Lung microvascular endothelial cell (primary cell): ENCODE measurements at places on chromosomes 5 and 9. TPM values are rescaled to one million over a fixed set of nuclear protein-coding genes. Genes with fewer than 3 reads are reported as not detected.

DNA sequence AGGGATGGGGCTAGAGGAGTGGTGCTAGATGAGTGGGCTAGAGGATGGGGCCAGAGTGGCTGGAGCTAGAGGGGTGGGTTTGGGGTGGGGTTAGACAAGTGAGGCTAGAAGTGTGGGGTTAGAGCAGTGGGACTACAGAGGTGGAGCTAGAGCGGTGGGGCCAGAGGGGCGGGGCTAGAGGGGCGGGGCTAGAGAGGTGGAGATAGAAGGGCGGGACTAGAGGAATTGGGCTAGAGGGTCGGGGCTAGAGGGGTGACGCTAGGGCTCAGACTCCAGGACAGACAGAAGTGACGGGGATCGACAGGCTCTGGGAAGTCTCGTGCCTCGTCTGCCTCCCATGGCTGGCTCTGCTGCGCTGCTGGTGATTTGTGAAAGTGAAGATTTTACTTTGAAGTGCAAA lies 31.0 kb upstream of the TENT4A start:
- DNase-seq, result no peak

DNA sequence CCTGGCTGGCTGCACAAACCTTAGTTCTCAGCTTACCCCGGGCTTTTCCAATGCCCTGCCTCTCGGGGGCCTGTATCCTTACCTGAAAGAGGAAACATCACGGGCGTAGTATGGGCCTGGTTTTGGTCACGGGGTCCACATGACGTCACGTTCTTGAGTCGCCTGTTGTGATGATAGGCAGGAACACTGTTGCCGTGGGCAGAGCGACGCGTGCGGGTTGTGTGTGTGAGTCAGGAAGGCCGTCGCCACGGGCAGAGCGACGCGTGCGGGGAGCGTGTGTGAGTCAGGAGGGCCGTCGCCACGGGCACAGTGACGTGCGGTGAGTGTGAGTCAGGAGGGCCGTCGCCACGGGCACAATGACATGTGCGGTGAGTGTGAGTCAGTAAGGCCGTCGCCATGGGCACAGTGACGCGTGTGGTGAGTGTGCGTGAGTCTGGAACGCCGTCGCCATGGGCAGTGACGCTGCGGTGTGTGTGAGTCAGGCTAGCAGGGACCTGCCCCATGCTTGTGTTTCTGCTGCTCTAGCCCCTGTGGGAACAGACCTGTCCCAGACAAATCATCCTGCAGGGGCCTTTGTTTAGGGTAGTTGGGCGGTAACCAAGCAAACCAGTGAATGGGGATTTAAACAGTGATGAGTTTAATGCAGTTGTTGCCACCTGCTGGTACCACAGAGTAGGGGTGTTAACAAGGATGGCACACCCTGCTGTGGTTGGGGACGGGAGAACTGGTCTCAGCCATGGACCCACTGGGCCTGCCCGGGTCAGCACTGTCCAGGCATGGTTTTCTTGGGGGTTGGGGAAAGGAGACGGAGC lies 19.8 kb downstream of the TRIP13 start:
- DNase-seq, result peak; percentile 99

DNA sequence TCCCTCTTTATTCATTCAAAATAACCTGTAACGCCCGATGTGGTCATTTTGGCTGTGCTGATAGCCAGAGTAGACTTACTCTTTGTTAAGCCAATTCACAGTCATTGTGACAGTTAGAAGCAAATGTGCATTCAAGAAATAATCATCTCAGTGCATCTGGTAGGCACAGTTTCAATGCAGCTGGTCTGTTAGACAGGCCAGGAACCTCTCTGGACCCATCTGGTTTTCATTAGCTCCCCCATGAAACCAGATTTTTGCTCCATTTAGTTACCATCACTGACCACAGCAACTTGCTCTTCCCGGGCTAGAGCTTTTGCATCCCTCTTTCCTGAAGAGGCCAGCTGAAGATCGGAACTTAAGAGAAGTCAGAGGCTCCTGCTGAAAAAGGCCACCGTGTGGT lies 284.2 kb downstream of the NSG2 start:
- no peak for DNase-seq

Gene ZNF879
- total RNA-seq, result 3.3 and 5.2 TPM in 2 replicates

Gene TMEM8B
- total RNA-seq, result under 0.01 and 0.22 TPM in 2 replicates

- DNase-seq, result no peak
Observed at GRCh38 chr9:97473717-97474116, 27.7 kb upstream of the TMOD1 start.

GRCh38 chr9:29822458-29822857 lies 2249.2 kb upstream of the C9orf72 start:
- DNase-seq, result no peak

- no peak for DNase-seq
Observed at GRCh38 chr9:79911724-79912123, 340.0 kb downstream of the TLE4 start.

Gene INSL6
- total RNA-seq, result not detected in 2 replicates

GRCh38 chr9:131045300-131046092 lies 36.5 kb downstream of the LAMC3 start:
- DNase-seq, result no peak

- peak; percentile 36 for DNase-seq
Observed at GRCh38 chr5:149735066-149735465, 5.0 kb downstream of the PPARGC1B start.

- no peak for DNase-seq
Observed at GRCh38 chr5:60738461-60738860, 38.5 kb upstream of the DEPDC1B start.

DNA sequence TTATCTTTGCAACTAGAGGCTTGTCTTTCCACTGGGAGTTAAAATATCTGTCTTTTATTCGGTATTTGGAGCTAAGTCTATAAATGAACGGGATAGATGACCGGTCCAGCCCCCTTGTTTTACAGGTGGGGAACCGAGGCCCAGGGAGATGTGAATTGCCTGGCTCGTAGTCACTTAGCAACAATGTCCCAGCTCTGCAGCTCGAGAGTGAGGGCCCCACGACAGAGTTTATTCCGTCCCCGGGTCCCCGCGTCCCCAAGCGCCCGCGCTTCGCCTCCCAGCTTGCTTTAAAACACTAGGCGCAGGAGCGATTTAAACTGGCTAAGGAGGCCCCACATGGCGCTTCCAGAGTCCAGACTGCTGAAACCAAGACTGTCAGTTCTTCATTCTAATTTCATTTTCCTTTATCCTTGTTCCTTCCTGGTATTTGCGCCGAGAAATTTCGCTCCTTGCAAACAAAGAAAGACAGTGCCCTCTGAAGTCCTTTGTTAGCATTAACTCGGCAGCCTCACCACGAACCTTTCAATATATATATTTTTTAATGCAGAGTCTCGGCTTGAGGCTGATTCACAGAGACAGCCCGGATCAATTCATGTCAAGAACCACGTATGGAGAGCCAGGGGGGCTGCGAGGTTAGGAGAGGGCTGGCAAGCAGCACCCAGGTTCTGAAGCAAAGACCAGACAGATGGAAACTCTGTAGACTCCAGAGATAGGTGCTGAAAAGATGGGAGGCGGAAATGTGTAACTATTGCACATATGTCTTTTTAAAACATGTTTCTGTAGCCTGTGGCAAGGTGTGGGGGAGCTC lies 1.4 kb upstream of the ENC1 start:
- DNase-seq, result peak; percentile 86

- DNase-seq, result peak; percentile 66
Observed at GRCh38 chr5:58153255-58153654, 306.6 kb downstream of the PLK2 start.

DNA sequence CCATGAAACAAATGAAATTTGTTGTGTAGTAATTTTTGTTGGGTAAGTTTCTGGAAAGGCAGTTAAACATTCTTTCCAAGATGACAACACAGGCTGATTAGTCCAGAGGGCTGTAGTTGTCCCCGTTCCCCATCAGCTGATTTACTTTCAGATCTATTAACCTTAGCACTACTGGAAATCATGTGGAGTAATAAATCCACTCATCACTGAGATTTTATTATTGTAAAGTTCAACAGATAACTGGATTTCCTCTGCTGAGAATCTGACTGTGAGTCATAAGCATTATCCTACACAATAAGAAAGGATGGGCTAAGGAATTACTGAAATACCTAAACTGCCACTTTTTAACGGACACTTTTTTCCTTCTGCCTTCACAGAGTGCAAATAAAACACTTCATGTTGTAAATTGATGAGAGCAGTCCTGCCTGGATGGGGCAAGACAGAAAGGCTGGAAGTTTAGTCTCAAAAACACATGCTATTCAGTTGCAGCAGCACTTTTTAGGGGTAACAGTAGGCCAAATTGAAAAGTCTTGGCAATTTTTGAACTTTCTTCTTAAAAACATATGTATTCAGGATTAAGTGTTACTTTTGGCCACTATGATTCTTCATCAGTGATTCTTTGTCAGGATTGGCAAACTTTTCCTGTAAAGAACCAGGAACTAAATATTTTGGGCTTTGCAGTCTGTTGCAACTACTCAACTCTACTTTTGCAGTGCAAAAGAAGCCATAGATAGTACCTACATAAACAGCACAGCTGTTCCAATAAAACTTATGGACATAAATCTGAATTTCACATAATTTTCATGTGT lies 7.0 kb downstream of the STOM start:
- peak; percentile 52 for DNase-seq

Gene MAMDC2
- total RNA-seq, result 0.79 and 2.6 TPM in 2 replicates

- DNase-seq, result no peak
Observed at GRCh38 chr9:70829591-70830265, 291.7 kb downstream of the TRPM3 start.

Gene CARTPT
- not detected in 2 replicates for total RNA-seq

DNA sequence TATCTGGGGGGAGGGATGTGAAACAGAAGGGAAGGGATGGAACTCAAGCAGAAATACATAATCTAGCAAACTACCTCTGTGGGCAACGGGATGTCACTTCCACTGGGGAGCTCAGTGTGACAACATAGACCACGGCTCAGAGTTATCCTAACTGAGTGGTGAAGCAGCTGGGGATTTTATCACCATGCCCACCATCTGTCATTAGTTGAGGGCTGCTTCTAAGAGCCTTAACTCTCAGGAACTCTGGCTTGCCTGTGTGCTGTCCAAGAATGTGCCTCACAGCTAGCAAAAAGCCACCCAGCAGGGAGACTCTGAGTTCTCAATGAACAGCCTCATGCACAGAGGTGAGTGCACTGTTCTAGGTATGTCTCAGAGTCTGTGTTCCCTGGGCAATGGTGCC lies 90.6 kb upstream of the CXCL14 start:
- no peak for DNase-seq

DNA sequence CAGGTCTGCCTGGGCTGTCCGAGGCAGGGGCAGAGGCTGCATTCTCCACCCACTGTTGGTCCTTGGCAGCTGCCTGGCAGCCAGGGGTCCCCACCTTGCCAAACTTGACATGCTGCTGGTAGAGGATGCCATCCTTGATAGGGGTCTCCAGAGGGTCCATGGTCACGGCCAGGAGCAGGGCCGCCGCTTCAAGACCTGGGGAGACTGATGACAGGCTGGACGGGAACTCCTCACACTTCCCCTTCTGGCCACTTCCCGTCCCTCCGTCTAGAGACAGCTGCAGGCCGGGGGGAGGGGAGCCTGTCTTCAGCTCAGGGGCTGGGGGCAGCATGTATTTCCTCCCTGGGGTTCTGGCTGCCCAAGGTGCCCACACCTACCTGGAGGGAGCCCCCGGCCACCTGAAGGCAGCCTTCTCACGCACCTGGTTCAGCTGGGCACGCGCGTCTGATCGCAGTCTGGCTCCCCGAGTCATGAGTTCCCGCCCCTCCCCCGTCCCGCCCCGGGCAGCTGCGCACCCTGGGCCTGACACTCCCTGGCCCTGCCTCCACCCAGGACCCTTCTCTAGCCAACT lies at the start of gene DOK3:
TSS of gene DOK3 (minus strand) at position 446 of the 571 bp plus-strand sequence. CDS start at position 160, 286 bp downstream.
- no peak for DNase-seq

- DNase-seq, result no peak
Observed at GRCh38 chr5:149433524-149434131, 54.5 kb upstream of the IL17B start.

Gene GFRA3
- total RNA-seq, result not detected in 2 replicates

Gene ITGA2
- 24.8 and 54.3 TPM in 2 replicates for total RNA-seq

DNA sequence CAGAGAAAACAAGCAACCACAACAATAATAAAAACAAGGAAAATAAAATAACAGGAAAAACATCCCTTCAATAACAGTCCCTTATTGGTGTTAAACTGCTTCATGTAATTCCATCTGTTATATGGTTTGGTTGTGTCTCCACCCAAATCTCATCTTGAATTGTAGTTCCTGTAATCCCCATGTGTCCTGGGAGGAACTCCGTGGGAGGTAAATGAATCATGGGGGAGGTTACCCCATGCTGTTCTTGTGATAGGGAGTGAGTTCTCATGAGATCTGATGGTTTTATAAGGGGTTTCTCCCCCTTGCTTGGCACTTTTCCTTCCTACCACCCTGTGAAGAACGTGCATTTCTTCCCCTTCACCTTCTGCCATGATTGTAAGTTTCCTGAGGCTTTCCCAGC lies 369.8 kb downstream of the TMEM232 start:
- no peak for DNase-seq

Gene OTP
- total RNA-seq, result not detected in 2 replicates

- no peak for DNase-seq
Observed at GRCh38 chr5:91211997-91212713, 171.0 kb downstream of the ARRDC3 start.
